ENCODE measurements at places on chromosomes 5 and 9.

DNA sequence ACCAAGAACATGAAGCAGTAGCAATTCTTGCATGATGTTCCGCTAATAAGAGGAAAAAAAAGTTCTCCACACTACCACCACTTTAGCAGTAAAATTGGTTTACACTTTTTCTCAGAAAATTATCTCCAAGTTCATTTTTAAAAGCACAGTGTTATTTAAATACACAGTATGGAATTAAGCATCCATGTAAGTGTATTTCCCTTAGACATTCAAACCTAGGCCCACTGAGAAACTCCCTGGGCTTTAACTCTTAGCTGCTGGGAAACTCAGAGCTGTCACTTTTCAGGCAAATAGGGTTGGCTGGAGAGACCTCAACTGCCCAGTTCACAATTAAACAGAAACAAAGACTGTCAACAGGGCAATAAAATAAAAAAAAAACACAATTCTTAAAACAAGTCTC is 2.7 kb downstream of the GNAQ start:
- no peak for DNase-seq

GRCh38 chr5:908172-908571 is 15.5 kb downstream of the TRIP13 start:
- DNase-seq, result peak; percentile 37

DNA sequence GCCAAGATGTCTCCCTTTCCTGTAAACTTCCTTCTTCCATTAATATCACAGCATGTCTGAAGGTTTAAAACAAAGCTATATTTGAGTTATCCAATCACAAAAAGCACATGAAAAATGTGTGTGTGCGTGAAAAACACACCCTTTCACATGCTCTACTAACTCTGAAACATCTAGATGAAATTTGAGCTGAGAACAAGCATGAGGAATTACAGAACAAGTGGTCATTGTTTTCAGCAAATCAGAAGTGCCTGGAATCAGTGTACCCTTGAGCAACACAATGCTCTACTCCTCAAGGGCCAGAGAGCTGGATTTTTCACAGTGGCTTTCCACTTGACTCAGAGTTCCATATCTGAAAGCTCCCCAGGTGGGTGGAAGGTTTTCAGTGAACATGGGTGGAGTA is 255.9 kb downstream of the PSAT1 start:
- no peak for DNase-seq

DNA sequence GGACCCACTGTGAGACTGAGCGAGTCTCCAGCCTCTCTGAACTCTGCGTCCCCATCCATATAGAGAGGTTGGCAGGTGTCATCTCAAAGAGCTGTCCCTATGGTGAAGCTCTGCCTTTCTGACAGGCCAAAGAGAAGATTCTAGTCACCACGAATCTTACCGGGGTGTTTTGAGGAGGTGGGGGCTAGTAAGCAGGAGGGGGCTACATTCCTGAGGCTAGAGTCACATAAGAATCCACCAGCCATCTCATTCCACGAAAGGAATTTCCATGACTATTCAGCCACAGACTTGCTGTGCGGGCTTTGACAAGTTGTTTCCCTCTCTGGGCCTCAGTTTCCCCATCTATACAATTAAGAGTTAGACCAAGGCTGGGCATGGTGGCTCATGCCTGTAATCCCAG is 16.3 kb downstream of the PDGFRB start:
- DNase-seq, result no peak

GRCh38 chr5:178202541-178202940 is 1.8 kb upstream of the HNRNPAB start:
- DNase-seq, result peak; percentile 44

- DNase-seq, result no peak
Observed at GRCh38 chr5:176534640-176535039, 2.6 kb downstream of the RNF44 start.

DNA sequence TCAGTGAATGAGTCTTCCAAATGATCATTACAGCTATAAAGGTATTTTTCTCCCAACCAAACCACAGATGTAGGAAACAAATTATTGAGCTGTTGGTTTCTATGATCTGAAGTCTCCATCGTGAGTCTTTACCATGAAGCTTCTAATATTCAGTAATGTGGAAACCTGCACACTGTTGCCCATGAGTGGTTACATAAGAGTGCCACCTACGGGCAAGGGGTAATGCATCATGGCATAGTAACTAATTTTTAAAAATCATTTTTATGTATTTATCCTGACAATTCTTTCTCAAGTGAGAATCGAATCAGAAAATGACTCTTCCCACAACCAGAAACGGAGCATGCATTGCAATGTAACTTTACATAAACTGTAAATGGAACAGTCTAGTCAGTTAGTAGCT is 282.5 kb upstream of the SMARCA2 start:
- no peak for DNase-seq

DNA sequence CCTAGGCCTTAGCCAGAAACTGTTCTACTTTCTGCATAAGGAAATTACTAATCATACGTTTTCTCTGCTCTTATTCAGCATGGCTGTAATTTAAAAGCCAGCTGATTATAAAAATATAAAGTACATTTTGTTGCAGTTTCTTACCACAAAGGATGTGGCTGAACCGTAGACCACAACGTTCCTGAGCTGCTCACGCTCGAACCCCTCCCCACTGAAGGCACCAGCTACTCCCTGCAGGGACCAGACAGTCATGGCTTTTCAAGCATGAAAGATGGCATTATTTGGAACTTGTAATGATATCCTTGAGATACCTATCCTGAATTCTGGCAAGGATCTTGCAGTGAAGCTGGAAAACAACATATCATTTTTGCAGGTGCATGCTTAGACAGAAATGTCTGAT is 91.8 kb upstream of the DMRT1 start:
- DNase-seq, result no peak

GRCh38 chr5:43409809-43410271 is 2.4 kb downstream of the CCL28 start:
- DNase-seq, result no peak

DNA sequence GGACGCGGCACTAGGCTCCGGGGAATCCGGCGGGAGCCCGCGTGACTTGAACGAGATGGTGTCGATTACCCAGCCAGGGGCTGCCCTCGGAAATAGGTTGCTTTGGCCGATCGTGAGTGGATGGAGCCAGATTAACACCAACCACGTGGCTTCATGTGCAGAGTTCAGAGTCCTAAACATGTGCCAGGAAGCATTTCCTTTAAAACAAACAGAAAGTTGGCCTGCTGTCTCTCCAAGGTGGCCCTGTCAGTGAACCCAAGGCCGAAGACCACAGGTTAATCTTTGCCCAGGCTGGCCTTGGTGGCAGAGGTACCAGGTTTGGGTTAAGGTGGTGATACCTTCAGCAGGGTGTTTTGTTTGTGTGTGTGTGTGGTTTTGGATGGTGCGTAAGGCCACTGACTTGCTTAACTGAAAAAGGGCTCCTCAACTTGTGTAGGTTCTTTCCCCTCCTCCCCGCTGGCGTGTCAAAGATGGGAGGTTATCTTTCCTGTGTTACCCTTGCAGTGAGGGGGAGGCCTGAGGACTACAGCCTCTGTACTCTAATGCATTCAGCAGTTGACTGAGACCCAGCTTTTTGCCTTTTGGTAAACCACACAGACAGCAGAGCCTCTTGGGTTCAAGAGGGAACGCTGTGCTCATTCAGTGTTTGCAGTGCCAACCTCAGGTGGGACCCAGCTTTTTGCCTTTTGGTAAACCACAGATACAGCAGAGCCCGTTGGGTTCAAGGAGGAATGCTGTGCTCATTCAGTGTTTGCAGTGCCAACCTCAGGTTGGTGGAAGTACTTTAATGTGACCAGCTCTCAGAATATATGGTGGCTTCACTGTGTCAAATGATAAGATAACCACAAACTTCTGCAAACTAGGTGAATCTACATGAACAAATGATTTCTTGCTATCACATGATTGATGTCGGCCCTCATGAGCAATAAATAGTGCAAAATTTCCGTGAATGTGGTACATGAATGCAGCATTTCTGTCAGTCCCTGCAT is 1.4 kb downstream of the IQGAP2 start:
- DNase-seq, result peak; percentile 84

DNA sequence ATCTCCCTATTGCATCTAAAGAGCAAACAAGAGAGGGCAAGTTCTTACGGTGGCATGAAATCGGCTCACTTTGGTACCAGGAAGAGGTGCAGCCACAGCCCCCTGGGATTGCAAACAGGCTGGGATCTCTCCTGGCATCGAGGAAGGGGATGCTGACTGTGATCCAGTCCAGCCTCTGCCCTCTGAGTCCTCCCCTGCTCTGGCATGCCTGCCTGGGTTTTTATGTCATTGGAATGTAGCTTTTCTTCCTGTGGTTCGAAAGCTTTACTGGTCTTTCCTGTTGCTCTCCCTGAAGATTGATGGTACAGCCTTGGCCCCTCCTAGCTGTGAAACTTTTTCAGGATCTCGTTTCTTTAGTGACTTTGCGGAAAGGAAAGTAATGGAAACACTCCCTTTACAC is 6.6 kb downstream of the SLC46A2 start:
- no peak for DNase-seq

DNA sequence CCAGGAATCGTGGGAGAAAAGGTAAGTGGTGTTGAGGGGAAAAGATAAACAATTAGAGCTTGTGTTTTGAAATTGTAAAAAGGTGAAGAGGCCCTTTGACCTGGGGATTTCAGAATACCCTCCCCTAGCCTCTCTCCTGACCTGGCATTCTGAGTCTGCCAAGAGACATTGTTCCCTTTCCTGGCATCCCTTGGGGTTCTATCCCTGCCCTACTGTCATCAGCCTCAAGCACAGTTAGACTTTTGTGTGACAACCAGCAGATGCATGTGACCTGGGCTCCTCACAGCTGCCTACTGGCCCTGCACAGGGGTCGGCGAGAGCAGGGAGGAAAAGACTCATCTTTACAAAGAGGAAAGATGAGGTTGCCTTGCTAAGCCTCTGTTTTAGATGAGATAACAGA is 72.2 kb upstream of the ORM1 start:
- DNase-seq, result no peak

- no peak for DNase-seq
Observed at GRCh38 chr5:172683264-172683644, 42.2 kb downstream of the NEURL1B start.

DNA sequence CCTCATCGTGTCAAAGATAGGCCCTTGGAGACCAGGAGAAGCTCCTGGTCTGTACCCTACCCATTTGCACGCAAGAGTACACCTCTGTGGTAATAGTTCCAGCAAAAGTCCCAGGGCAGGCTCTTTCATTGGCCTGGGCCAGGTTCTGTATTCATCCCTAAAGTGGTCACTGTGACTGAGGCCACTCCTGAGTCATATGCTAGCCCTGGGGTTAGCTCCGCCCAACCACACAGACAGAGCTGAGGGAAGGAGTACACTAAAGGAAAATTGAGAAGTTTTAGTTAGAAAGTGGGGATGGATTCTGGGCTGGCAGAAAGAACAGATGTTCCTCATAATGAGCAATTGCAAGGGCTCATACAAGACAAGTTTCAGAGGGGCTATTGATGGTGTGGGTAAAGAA is 206.7 kb downstream of the ARHGAP26 start:
- DNase-seq, result no peak

- DNase-seq, result no peak
Observed at GRCh38 chr9:33850267-33850629, 33.3 kb downstream of the UBE2R2 start.

DNA sequence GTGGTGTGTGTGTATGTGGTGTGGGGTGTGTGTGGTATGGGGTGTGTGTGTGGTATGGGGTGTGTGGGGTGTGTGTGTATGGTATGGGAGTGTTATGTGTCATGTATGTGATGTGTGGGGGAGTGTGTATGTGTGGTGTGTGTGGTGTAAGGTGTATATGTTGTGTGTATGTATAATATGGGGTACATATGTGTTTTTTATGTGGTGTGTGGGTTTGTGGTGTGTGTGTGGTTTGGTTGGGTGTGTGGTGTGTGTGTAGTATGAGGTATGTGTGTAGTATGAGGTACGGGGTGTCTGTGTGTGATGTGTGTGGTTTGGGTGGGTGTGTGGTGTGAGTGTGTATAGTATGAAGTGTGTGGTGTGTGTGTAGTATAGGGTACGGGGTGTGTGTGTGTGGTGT is 11.4 kb downstream of the ECSCR start:
- DNase-seq, result no peak

DNA sequence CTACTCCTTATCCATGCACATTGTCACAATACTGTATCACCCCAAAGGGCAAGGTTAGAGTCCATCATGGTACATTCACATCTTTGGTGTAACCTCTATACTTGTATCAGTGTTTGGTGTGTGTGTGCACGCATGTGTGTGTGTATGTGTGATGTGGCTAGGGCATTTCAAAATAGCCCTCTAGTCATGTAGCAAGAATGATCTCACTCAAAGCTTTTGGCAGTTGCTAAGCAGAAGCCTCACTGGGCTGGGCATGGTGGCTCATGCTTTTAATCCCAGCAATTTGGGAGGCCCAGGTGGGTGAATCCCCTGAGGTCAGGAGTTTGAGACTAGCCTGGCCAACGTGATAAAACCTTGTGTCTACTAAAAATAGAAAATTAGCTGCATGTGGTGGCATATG is 245.3 kb downstream of the ADGRV1 start:
- DNase-seq, result no peak

DNA sequence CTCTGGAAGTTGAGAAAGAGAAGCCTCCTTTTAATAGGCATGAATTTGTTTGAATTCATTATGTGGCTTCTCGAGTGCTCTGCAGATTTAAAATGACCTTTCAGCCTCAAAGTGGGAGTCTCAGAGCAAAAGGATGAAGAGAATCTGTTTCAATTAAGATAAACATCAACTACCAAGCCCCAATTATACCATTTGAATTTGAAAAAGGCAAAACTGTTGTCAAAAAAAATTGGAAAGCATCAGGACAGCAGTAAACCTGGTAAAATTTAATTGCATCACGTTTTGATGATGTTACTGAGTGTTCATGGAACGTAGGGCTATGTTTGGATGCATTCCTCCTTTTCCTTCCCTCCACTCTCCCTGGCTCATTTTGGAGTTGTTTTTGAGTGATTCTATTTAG is 637.2 kb downstream of the PDE4D start:
- no peak for DNase-seq

DNA sequence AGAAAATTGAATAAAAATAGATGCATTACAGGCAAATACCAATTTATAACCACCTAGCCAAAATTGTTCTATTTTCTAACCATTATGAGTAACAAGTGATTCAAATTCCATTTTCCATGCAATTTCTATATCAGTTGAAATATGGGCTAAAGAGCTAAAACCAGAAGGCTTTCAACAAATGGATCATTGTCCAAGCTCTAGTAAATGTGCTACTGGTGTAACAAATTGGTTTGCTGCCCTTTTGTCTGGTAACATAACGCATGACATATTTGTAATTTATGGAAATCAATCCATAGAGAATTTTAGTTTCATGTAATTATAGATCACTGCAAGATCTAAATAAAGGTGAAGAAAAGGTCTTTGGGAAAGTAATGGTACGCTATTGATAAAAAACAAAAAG is 708.0 kb upstream of the GRAMD2B start:
- DNase-seq, result no peak

GRCh38 chr5:32074401-32074800 is 99.7 kb downstream of the GOLPH3 start:
- DNase-seq, result no peak

DNA sequence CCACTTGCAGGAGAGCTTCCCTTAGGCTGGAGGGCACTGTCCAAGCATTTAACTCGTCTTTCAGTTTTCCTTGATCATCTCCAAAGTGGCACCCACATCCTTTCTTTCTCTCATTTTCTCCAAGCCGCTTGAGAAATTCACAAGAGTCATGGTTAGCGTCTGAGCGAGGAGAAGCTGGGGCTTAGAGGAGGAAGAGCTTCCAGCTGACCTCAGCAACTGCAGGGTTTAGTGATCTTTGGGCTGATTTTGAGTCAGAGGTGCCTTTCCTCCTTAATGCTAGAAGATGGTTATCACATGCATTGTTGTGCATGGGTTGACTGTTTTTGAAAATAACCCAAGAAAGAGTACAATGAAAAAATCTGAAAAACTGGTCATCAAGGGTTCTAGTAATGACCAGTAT is 134.7 kb downstream of the GADD45G start:
- no peak for DNase-seq
